ENCODE measurements at places on chromosomes 4 and X.

- DNase-seq = no peak
Measured at GRCh38 chr4:25347971-25348370, 29.1 kb upstream of the ANAPC4 start.

DNA sequence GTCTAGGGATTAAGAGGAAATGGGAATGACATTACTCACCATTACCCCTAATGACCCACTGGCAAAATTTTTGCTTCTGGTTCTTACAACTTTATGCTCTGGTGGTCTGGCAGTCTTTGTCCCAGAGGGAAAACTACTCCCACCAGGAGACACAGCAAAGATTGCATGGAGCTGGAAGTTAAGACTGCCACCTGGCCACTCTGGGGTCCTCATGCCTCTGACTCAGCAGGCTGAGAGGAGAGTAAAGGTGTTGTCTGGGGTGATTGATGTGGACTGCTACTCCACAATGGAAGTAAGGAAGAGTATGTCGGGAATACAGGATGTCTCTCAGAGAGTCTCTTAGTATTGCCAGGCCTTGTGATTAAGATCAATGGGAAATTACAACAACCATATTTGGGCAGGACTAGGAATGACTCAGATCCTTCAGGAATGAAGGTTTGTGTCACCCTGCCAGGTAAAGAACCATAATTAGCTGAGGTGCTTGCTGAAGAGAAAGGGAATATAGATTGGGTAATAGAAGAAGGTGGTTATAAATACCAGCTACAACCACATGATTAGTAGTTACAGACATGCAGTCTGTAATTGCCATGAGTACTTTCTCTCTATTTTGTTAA, 215.5 kb downstream of the GPAT3 start:
- no peak for DNase-seq

DNA sequence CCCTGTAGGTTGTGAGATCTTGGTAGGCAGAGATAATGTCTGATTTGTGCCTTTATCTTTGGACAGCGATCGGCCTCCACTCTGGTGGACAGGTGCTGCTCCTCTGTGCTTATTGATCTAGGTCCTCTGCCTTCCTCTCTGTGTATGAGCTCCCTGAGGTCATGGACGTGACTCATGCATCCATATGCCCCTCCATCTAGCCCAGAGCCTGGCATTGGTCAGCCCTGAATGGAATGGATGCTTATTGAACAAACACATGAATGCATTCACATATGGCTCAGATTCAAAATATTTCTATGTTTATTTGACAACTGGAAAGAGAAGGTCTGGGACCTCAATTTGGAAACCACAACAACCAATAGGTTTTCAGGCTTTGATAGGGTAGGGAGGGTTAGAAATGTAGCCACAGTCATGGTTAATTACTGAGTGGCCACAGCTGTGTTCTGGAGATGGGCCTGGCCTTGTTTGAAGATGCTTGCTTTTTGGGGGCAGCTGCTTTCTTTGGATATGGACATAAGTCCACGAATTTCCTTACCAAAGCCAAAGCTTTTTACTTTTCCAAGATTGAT, 76.2 kb downstream of the SEL1L3 start:
- DNase-seq = no peak

- no peak for DNase-seq
Measured at GRCh38 chr4:66602622-66603021, 932.3 kb upstream of the EPHA5 start.

DNA sequence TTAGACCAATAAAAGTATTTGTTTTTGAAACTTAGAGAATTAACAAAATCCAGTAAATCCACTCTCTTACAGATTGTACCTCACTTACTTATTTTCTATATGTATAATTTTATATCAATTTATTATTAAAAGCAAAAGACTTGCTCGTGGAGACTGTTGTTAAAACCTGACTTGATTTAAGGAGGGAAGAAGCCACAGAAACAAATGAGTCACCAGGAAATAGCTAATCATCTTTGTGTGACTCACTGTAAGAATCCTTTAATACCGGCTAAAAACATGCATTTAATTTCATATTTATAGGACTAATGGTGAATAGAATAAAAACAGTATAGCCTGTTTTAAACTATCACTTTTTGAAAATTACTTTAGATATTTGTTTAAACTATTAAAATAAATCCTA, 29.9 kb upstream of the UBE2NL start:
- DNase-seq = no peak

DNA sequence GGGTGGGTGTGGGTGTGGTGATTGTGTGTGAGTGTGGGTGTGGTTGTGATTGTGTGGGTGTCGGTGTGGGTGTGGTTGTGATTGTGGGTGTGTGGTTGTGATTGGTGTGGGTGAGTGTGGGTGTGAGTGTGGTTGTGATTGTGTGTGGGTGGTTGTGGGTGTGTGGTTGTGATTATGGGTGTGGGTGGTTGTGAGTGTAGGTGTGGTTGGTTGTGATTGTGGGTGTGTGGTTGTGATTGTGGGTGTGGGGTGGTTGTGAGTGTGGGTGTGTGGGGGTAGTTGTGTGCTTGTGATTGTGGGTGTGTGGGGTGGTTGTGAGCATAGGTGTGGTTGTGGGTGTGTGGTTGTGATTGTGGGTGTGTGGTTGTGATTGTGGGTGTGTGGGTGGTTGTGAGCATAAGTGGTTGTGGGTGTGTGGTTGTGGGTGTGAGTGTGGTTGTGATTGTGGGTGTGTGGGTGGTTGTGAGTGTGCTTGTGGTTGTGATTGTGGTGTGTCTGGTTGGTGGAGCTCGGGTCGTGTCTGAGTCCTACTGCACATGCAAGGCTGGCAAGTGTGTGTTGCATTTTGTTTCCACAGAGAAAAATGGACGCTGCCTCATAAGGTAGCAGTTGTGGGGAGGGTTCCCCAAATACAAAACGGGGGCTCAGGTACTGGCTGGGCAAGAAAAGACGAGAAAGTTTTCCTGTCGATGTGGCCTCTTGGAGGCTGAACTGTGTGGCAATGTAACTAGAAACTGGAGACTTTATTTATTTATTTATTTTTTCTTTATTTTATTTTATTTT, 116.7 kb downstream of the UBE2K start:
- no peak for DNase-seq

- no peak for DNase-seq
Measured at GRCh38 chr4:84967243-84967690, 777 bp upstream of the WDFY3 start.

DNA sequence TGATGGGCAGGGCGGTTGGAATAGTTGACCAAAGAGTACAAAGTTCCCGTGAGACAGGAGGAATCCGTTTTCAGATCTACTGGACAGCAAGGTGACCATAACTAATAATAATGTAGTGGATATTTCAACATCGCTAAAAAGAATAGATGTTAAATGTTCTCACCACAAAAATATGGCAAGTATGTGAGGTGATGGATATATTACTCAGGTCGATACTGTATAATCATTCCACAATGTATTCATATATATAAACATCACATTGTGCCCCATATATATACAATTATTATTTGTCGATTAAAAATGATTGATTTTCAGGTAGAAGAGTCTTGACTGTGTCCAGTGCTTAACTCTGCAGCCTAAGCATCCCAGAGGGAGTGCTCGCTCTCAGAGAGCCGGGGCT, 141.6 kb upstream of the TENM3 start:
- no peak for DNase-seq

DNA sequence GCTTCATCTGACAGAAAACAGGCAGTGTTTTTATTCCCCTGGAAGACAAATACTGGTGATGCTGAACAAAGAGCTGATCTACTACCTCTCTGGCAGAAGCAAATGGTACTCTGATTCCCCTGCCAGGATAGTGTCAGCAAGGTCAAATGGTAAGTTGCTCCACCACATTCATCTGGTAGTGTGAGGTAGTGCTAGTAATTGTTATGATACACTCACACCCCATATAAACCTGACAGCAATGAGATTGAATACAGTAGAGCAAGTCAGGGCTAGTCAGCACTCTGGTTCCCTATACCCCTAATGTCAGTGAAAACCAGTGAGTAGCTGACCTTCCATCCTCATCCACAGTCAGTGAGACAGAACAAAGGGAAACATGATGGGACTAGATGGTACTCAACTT, 3.4 kb upstream of the SPIN4 start:
- DNase-seq = no peak

DNA sequence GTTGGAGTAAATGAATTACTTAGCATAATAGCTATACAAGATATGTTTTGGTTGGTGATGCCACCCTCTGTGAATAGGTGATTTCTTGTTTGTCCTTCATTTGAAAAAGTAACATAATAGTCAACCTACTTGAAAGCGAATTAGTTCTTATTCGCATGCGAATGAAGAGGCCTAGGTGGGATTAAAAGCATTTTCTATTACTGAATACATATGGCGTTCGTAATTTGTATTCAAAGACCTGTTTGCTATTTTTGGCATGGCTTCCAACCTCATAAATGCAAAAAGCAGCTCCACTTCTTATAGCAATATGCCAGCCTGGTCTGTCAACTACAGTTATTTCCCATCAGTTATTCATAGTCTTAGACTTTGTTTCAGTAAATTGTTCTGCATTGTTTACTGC, 261.3 kb downstream of the TENM3 start:
- no peak for DNase-seq

GRCh38 chr4:17463606-17464005, 48.3 kb downstream of the QDPR start:
- DNase-seq = no peak

- no peak for DNase-seq
Measured at GRCh38 chr4:128565565-128566186, 243.8 kb upstream of the JADE1 start.

- no peak for DNase-seq
Measured at GRCh38 chr4:63563288-63564014, 845.8 kb downstream of the TECRL start.

DNA sequence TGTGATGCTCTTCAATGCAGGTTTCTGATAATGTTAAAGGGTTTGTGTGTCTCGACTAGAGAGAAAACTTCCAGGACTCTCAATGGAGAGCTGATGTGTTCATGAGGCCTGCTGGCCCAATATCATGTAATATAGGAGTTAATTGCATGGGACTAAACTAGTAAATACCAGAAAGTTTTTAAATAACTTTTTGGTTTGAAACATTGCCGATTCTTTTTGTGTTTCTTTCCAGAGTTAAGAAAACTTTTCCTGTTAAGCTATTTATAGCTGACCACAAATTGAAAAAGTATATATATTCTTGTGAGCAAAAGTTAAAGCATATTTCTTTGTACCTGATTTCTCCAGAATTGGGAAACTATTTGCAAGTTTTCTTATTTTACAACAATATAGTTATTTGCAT, 49.7 kb downstream of the FAM9B start:
- DNase-seq = no peak

All from activated T-helper 1 cell treated with anti-CD3 and anti-CD28 coated beads, Interleukin-2, amount 50 U/mL, for 16 hours (primary cell).